ENCODE measurements at places on chromosomes 5 and 9. TPM values are rescaled to one million over a fixed set of nuclear protein-coding genes. Genes with fewer than 3 reads are reported as not detected.

DNA sequence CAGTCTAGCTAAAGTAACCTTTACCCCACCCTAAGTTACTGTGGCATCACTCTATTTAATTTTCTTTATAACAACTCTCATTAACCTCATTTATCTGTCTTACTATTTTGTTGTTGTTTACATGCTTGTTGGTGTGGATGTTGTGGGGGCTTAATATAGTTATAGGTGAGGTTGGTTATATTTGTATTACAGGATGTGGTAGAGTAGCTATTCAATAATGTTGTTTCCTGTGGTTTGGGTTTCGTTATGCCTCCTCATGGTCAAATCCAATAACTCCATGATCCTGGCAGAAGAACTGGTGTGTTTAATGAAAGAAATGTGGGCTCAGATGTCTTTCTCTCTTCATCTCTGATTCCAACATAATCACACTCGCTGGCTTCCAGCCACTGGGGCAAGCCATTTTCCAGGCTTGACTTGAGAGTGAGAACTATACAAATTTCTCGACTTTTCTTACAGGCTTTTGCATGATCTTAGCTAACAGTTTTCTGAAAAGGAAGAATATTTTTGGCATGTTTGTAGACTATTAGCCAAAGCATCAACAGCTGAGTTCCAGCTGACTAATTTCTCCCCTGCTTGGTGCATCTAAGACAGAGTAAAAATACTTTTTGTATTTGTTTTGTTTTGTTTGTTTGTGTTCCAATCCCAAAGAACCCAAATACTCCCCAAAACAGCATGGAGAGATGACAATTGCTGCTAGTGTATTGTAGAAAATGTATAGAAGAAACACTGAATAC, 303.7 kb upstream of the PAPPA start:
- DNase-seq = peak; percentile 38

DNA sequence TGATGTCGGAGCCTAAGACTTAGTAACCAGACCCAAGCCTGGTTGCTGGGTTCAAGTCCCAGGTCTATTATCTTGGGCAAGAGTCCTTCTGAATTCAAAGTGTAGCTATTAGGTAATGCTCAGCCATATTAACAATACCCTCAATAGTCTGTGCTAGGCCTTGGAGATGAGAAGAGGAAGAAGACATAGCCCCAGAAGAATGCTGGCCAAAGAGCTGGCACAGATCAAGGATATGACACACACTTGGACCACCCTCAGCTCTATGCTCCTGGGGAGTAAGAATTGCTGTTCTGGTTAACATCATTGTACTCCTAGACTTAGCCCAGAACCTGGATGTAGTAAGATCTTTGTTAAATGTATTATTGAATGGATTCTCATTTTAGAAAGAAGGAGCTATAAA, 426.7 kb downstream of the CDK5RAP2 start:
- DNase-seq = no peak

DNA sequence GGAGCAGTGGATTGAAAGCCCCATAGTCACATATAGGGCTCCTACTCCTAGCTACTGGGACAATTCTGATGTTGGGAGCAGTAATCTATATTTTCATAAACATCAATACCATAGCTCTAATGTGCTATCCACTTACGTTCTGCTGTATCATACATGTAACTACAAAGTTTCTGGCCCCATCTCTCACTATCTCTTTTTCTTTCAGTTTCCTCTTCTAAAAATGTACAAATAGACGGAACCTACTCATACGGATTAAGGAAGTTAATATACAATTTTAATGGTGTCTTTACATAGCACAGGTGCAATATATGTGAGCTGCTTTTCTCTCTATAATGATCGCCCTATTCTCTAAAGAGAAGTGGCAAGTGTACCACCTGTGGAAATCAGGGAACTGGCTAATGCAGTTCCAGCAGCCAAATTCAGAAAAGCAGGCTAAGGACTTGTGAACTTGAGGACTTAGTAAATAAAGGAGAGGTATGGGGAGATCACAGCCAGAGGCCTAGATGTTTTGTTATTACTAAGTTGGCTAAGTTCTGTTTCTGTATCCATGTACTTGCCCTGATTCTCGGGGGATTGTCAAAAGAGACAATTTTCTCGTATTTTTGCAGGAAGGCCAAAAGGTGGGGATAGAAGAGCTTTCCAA, 1021.9 kb downstream of the CDH12 start:
- no peak for DNase-seq

- DNase-seq = no peak
Measured at GRCh38 chr9:124265551-124265950, 7.8 kb downstream of the NEK6 start.

DNA sequence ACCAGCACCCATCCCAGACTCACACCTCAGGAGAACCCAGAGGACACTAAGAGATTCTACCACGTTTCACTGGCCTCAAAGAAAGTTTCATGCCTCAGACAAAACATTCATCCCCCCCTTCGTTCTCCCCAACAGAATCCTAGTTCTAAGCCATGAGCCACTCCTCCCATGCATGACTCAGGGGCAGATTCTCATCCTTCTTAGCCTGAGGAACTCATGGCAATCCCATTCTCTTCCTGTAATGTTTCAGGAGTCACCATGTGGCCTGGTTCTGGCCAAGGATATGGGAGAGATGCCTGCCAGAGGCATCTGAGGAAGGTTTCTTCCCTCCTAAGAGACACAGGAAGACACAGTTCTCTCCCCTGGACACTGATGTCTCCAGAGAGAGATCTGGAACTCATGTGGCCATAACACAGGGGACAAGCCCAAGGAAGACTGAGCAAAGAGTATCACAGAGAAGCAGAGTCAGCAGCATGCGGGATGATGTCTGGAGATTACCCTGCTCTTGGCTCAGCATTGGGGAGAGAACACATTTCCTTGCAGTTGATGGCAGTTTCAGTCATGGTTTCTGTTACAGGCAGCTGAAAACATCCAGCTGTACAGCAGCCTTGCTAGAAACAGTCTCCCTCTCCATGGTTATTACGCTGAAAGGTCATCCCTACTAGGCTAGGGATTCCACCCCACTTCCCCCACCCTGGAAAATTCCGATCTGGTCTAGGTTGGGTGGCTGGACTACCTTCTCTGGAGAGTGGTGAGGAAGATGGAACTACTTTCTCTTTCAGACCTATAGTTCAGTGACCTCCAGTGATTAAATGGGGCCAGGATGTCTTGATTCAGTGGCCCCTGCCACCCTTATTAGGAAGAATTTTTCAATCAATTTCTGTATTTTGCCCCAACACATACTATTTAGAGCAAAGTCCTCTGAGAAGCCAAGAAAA, 115.4 kb downstream of the ZNF608 start:
- DNase-seq = peak; percentile 76

DNA sequence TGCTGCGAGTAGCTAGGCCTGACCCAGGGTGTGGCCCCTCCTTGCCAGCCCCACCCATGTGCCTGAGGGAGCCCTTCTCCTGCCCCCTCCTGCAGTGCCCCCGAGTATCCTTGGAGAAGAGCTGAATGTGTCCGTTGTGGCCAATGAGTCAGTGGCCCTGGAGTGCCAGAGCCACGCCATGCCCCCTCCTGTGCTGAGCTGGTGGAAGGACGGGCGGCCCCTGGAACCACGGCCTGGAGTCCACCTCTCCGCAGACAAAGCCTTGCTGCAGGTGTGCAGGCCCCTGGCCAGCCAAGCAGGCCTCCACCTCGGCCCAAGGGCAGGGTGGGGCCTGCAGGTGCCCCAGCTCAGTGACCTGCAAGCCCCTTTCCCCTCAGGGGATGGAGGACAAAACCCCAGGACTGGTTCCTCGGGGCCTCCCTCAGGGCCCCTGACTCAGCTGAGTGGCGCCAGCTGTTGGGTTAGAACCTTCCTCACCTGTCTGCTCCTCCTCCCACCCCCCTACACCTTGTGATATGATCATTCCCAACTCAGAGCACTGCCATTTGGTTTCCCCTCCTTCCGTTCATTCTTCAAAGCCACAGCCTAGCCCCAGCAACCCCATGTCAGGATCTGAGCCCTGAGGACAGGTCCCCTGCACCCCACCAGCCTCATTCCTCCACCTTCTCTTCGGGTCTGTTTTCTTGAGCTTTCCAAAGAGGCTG, 80.0 kb upstream of the ASS1 start:
- peak; percentile 43 for DNase-seq

GRCh38 chr9:33151007-33151557, 16.1 kb downstream of the B4GALT1 start:
- peak; percentile 99 for DNase-seq

DNA sequence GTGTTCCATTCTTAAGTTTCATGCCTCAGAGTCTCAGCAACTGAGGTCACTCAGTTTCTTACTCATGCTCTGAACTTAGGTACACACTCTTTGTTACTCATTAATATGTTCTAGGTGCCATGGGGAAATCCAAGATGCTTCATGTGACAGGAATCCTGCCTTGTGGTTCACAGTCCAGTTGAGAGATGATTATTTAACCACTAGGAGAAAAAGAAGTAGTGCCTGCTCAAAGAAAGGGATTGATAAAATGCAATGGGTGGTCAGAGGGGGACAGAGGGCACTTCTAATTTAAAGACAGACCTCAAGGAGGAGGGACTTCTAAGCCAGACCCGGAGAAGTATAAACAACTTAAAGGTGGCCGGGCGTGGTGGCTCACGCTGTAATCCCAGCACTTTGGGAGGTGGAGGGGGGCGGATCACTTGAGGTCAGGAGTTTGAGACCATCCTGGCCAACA, 69.0 kb downstream of the UGCG start:
- DNase-seq = peak; percentile 97

GRCh38 chr5:4019009-4019769, 423.6 kb downstream of the IRX1 start:
- DNase-seq = peak; percentile 46

GRCh38 chr5:178994580-178995340, at the start of gene GRM6:
Gene GRM6, minus strand, starts transcription at chr5:178995320. Its CDS starts 376 bp downstream, at chr5:178994944.
- peak; percentile 7 for DNase-seq

- no peak for DNase-seq
Measured at GRCh38 chr5:1931604-1932231, 49.0 kb upstream of the IRX4 start.

GRCh38 chr9:107548298-107549142, 59.0 kb upstream of the KLF4 start:
- peak; percentile 97 for DNase-seq

- DNase-seq = peak; percentile 15
Measured at GRCh38 chr5:40166802-40167201, 512.9 kb upstream of the PTGER4 start.

GRCh38 chr5:26482810-26483375, 555.5 kb downstream of the CDH9 start:
- DNase-seq = peak; percentile 30

DNA sequence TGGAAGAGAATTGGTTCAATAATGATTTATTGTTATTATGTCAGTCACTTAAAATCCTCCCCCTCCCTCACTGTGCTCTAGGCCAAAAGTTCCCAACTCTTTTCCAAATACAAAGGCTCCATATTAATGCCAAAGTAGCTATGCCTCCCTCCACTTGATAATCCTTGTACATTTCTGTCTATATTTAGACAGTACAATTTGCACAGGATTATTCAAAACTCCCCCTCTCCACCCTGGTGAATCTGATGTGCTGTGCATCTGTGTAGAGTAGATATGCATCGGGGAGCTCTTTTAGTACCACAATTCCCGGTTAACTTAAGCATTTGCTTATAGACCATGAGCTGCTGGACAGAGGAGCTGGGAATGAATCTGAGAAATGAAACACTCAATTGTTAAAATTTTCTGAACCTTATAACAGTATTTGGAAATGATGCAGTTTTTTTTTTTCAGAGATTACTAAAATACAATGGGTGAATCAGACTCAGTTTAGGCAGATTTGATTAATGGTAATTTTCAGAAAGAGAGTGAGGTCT, 27.6 kb downstream of the GLRA1 start:
- no peak for DNase-seq

DNA sequence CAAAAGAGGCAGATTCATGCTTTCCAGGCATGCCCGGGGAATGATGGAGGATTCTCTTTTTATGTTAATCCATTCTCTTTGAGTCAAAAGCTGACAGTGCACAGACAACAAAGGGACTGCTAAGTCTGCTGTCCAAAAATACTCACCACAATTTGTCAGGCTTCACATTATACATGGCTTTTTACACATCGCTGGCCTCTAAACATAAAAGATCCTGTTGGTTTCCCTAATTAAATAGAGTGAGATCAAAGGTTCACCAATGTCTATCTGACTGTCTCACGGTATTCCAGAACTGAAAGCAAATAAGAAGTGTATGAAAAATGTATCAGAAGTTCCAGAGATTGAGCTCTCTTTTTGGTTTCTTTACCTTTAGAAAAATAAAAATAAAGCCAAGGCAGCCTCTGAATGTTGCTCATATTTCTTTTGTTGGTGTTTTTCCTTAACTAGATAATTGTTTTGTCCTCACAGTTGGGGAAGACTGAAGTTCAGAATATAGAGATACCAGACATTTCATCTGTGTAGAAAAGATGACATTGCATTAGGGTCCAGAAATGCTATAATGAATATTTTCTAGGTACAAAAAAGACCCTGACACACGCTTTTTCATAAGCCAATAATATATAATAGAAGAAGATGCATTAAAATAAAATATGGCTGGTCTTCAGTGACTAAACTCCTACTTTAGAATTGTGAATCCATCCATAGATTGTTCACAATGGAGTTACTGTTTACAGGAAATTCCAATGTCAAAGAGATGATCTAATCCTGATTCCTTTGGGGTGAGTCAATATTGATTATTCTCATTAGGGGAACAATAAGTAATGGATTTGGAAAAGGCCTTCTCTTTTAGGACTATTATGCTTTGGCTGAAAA, 688.2 kb upstream of the CDH6 start:
- peak; percentile 0 for DNase-seq

Gene LHFPL2
- 14.4 TPM for total RNA-seq

Gene PHF24
- total RNA-seq = not detected

Gene CDKN2B-AS1
- 4.1 TPM for total RNA-seq

Gene OMD
- total RNA-seq = not detected

Gene RNF208
- not detected for total RNA-seq

Measured in GM23248 (cell line).